ENCODE measurements at places on chromosomes 7 and 10. TPM values are rescaled to one million over a fixed set of nuclear protein-coding genes. Genes with fewer than 3 reads are reported as not detected.
A peak's percentile ranks its signal among the peaks of the same experiment; 100 is the strongest.

DNA sequence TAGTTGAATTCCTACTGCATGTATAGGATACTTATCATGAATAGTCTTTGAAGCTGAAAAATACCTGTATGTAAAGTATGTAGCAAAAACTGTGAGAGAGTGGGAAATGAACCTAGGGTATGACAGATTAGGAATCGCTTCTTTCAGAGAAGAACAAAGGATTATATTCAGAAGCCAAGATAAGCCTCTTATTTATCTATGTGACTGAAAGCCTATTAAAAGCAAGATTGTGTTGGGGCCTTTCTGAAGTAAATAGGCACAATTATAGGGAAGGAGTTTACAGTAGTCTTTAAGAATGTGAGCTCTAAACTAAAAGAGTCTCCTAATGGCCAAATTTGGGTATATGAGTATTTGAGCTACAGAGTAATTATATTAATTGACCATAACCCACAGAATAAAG is 102.1 kb downstream of the MTERF1 start:
- no peak for DNase-seq
- peaks cover 33% of the 10 kb centered on the region for H3K4me1 ChIP-seq
- H3K27me3 ChIP-seq = no peaks in the 10 kb centered on the region
- H3K4me3 ChIP-seq = no peak overlapping the region

- H3K27ac ChIP-seq = no peak overlapping the region
- no peaks in the 10 kb centered on the region for H3K27me3 ChIP-seq
- no peak overlapping the region for H3K4me3 ChIP-seq
- no peak for DNase-seq
- H3K4me1 ChIP-seq = peaks cover 14% of the 10 kb centered on the region
- H3K36me3 ChIP-seq = no peaks in the 10 kb centered on the region
Observed at GRCh38 chr10:59675812-59676211, 33.8 kb downstream of the SLC16A9 start.

GRCh38 chr10:102065561-102066398 is 631 bp downstream of the HPS6 start:
- H3K4me1 ChIP-seq = peaks cover 20% of the 10 kb centered on the region
- no peak for DNase-seq
- H3K27me3 ChIP-seq = no peaks in the 10 kb centered on the region
- H3K36me3 ChIP-seq = peaks cover 1% of the 10 kb centered on the region
- H3K27ac ChIP-seq = peak overlapping the region; percentile 83
- peak overlapping the region; percentile 81 for H3K4me3 ChIP-seq

DNA sequence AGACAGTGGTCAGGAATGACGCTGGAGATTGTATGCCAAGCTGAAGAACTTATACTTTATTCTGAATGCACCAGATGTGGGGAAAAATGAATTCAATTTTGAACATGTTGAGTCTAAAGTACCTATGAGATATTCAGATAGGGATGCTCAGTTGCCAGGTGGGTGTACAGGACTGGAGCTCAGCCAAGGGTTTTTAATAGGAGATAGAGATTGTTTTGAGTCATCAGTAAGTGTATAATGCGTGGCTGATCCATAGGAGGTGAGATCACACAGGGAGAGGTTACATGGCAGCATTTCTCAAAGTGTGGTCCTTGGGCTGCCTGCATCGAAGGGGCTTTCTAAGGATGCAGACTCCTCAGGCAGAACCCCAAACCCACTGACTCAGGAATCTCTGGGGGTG is 6.8 kb upstream of the HIPK2 start:
- H3K36me3 ChIP-seq = peaks cover 5% of the 10 kb centered on the region
- H3K4me1 ChIP-seq = no peaks in the 10 kb centered on the region
- no peak overlapping the region for H3K4me3 ChIP-seq
- H3K27me3 ChIP-seq = no peaks in the 10 kb centered on the region
- no peak overlapping the region for H3K27ac ChIP-seq
- DNase-seq = no peak

GRCh38 chr7:99004781-99005500 is 126.6 kb downstream of the TRRAP start:
- H3K27me3 ChIP-seq = no peaks in the 10 kb centered on the region
- H3K27ac ChIP-seq = no peak overlapping the region
- peaks cover 18% of the 10 kb centered on the region for H3K4me1 ChIP-seq
- no peak for DNase-seq

- no peaks in the 10 kb centered on the region for H3K27me3 ChIP-seq
- no peaks in the 10 kb centered on the region for H3K4me1 ChIP-seq
- no peak for DNase-seq
- H3K36me3 ChIP-seq = no peaks in the 10 kb centered on the region
- H3K27ac ChIP-seq = no peak overlapping the region
Observed at GRCh38 chr10:30529373-30529998, 95.5 kb downstream of the MAP3K8 start.

DNA sequence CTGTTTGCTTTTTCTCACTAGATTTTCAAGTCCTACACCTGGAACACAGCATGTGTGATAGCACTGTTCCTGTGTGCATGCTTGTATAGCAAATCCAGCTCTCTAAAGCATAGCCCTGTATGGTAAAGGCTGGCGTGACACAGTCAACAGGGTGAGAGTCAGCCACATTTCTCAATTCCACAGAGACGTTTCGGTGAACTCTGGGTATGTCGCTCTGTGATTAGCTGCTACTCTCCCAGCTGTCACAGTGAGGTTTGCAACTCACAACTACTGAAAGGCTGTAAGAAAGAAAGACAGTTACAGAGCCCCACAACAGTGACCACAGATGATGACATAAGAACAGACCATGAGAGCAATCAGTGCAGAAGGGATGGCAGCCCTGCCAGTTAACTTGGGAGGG is 170.6 kb upstream of the IMMP2L start:
- H3K4me1 ChIP-seq = peaks cover 14% of the 10 kb centered on the region
- no peak overlapping the region for H3K4me3 ChIP-seq
- DNase-seq = no peak
- no peaks in the 10 kb centered on the region for H3K27me3 ChIP-seq
- H3K27ac ChIP-seq = no peak overlapping the region

GRCh38 chr7:23343806-23344475 is 44.8 kb downstream of the MALSU1 start:
- no peaks in the 10 kb centered on the region for H3K27me3 ChIP-seq
- no peak for DNase-seq
- H3K27ac ChIP-seq = no peak overlapping the region
- H3K36me3 ChIP-seq = peaks cover 28% of the 10 kb centered on the region
- H3K4me1 ChIP-seq = peaks cover 66% of the 10 kb centered on the region
- no peak overlapping the region for H3K4me3 ChIP-seq

- H3K36me3 ChIP-seq = no peaks in the 10 kb centered on the region
- no peak overlapping the region for H3K4me3 ChIP-seq
- DNase-seq = no peak
- peak overlapping the region; percentile 79 for H3K27ac ChIP-seq
Observed at GRCh38 chr7:35705932-35706461, 11.1 kb upstream of the HERPUD2 start.

DNA sequence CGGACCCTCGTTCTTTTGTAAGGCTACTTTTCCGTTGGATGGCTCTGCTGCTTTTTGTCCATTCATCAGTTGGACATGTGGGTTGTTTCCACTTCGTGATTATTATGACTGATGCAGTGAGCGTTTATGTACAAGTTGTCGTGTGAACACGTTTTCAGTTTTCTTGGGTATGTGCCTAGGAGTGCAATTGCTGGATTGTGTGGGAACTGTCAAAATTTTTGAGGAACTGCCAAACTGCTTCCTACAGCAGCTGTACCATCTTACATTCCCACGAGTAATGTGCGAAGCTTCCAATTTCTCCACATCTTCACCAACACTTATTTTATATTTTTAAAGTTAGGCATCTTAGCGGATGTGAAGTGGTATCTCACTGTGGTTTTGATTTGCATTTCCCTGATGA is 10.4 kb downstream of the FKBP6 start:
- DNase-seq = no peak
- no peak overlapping the region for H3K4me3 ChIP-seq
- no peaks in the 10 kb centered on the region for H3K27me3 ChIP-seq

DNA sequence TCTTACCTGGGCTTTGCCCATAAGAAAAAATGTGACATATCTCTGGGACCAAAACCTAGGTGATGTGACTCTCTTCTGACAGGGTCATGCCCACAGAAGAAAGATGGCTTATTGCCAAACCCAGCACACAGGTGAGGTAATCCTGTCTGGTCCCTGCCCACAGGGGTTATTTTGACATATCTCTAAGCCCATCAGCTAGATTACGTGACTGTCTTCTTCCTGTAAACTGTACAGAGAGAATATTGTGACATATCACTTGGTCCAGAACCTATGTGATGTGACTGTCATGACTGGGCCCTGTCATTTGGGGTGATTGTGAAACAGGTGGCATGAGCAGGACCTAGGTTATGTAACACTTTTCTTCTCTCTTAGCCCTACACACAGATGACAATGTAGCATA is 48.8 kb upstream of the ZNF680 start:
- H3K36me3 ChIP-seq = no peaks in the 10 kb centered on the region
- DNase-seq = no peak
- no peak overlapping the region for H3K4me3 ChIP-seq
- H3K27ac ChIP-seq = no peak overlapping the region
- H3K27me3 ChIP-seq = no peaks in the 10 kb centered on the region
- H3K4me1 ChIP-seq = no peaks in the 10 kb centered on the region

GRCh38 chr7:47350425-47350824 is 231.5 kb downstream of the TNS3 start:
- peak overlapping the region; percentile 87 for H3K27ac ChIP-seq
- DNase-seq = no peak
- H3K36me3 ChIP-seq = peaks cover 16% of the 10 kb centered on the region
- H3K4me3 ChIP-seq = no peak overlapping the region
- peaks cover 51% of the 10 kb centered on the region for H3K4me1 ChIP-seq

DNA sequence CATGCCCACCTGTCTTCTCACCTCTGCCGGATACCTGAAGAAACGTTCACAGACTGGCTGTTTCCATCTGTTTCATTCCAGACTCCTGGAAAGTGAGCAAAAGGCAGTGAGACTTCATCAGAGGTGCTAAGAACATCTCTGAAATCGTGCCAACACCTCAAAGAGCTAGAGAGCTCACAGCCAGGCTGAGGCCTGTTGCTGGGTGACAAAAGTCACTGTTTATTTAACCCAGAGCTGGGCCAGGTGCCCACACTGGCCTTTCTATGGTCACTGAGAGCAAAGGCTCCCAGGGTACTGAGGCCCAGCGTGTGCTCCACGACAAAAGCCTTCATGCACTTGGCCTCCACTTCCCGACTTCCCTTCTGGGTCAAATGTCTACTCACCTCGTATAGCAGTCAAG is 3.7 kb upstream of the NANOS1 start:
- no peak for DNase-seq
- H3K4me3 ChIP-seq = no peak overlapping the region
- no peaks in the 10 kb centered on the region for H3K36me3 ChIP-seq
- H3K27ac ChIP-seq = peak overlapping the region; percentile 93
- H3K4me1 ChIP-seq = peaks cover 52% of the 10 kb centered on the region
- H3K27me3 ChIP-seq = no peaks in the 10 kb centered on the region

- no peak overlapping the region for H3K27ac ChIP-seq
- DNase-seq = no peak
- H3K4me1 ChIP-seq = peaks cover 4% of the 10 kb centered on the region
- H3K4me3 ChIP-seq = no peak overlapping the region
- no peaks in the 10 kb centered on the region for H3K27me3 ChIP-seq
Observed at GRCh38 chr7:117718116-117718835, 155.0 kb downstream of the CTTNBP2 start.

DNA sequence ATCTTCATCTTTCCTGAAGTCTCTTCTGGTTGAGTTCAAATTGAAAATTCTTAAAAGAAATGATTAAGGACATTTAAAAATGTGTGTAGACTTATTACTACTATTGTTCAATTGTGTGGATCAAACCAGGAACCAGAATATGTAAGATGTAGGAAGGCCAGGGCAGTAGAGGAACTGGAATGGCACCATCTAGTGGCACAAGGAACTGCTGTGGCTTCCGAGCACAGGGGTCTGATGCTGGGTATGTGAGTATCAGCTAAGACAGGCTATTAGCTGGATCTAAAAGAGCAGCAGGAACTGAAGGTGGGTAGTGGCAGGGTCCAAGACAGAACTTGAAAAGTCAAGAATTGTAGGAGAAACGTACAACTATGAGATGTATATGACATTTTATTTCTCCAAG is 247.3 kb downstream of the SEMA3A start:
- no peak overlapping the region for H3K4me3 ChIP-seq
- DNase-seq = no peak
- no peaks in the 10 kb centered on the region for H3K36me3 ChIP-seq
- H3K27me3 ChIP-seq = no peaks in the 10 kb centered on the region
- H3K27ac ChIP-seq = no peak overlapping the region

- H3K4me3 ChIP-seq = no peak overlapping the region
- H3K27ac ChIP-seq = no peak overlapping the region
- H3K27me3 ChIP-seq = no peaks in the 10 kb centered on the region
Observed at GRCh38 chr7:121499624-121500023, 103.5 kb upstream of the FAM3C start.

- H3K4me1 ChIP-seq = no peaks in the 10 kb centered on the region
- no peaks in the 10 kb centered on the region for H3K36me3 ChIP-seq
- no peak overlapping the region for H3K4me3 ChIP-seq
- no peak overlapping the region for H3K27ac ChIP-seq
Observed at GRCh38 chr7:100208911-100209408, 10.8 kb upstream of the PVRIG start.

DNA sequence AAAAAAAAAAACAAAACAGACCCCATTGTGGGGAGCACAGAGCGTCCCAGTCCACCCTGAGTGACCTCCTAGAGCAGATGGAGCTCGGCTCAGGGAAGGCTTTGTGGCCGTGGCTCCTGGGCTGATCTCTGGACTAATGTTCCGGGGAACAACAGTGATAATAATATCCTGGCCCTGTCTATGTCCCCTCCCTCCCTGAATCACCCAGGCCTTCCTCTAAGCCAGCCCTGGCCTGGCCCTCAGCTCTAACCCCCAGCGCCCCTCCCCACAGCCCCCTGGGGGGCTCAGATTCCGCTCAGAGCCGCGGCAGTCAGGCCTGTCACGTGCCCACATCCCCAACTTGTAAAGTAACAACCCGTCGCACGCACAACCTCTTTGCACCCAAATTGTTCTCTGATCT is 48.3 kb downstream of the MICALL2 start:
- H3K4me3 ChIP-seq = no peak overlapping the region
- peaks cover 18% of the 10 kb centered on the region for H3K27me3 ChIP-seq
- DNase-seq = no peak
- H3K4me1 ChIP-seq = peaks cover 2% of the 10 kb centered on the region
- no peak overlapping the region for H3K27ac ChIP-seq

- no peaks in the 10 kb centered on the region for H3K27me3 ChIP-seq
- H3K27ac ChIP-seq = peak overlapping the region; percentile 68
- H3K4me1 ChIP-seq = peaks cover 31% of the 10 kb centered on the region
- DNase-seq = no peak
- peaks cover 3% of the 10 kb centered on the region for H3K36me3 ChIP-seq
- no peak overlapping the region for H3K4me3 ChIP-seq
Observed at GRCh38 chr7:42479816-42480633, 243.0 kb upstream of the GLI3 start.

Gene CHAT
- total RNA-seq = not detected

Gene LIPK
- not detected for total RNA-seq

Gene MUC12
- total RNA-seq = not detected

Gene AKR1C8
- not detected for total RNA-seq

Gene TMEM139
- not detected for total RNA-seq

Gene HELLS
- 11.7 TPM for total RNA-seq

Gene FAM13C
- 5.9 TPM for total RNA-seq

Gene CNPY1
- total RNA-seq = not detected

Gene EMX2
- 4.7 TPM for total RNA-seq

Gene GFRA1
- 73.3 TPM for total RNA-seq

Gene SLC18A2
- not detected for total RNA-seq

Gene DRGX
- not detected for total RNA-seq
